ENCODE measurements at places on chromosomes 7 and 10. TPM values are rescaled to one million over a fixed set of nuclear protein-coding genes. Genes with fewer than 3 reads are reported as not detected.

DNA sequence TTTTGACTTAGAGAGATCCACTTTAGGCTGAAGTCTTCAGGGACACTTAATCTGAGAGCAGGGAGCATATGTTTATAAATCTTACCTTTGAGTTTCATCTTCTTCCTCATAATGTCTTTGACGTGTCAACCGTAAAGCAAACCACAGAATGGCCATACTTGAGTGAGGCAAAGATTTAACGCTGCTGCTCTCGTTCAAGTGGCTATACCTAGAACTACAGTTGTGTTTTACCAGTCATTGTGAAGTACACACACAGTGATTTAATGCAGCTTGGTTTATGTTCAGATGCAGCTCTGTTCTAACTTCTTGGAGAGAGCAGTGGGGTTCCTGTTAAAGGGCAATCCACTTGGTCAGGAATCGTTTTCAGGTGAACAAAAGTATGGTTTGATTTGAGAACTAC, 39.9 kb upstream of the GOT1 start:
- no peaks in the 10 kb centered on the region for H3K4me1 ChIP-seq
- H3K36me3 ChIP-seq, result no peaks in the 10 kb centered on the region
- H3K27me3 ChIP-seq, result no peaks in the 10 kb centered on the region
- no peak overlapping the region for H3K27ac ChIP-seq
- no peak overlapping the region for H3K4me3 ChIP-seq

- H3K4me1 ChIP-seq, result no peaks in the 10 kb centered on the region
- H3K27ac ChIP-seq, result no peak overlapping the region
- no peaks in the 10 kb centered on the region for H3K27me3 ChIP-seq
Measured at GRCh38 chr10:70774810-70775678, 10.1 kb downstream of the TBATA start.

GRCh38 chr7:51080216-51080615, 236.4 kb downstream of the COBL start:
- H3K27me3 ChIP-seq, result no peaks in the 10 kb centered on the region
- peaks cover 27% of the 10 kb centered on the region for H3K4me1 ChIP-seq
- H3K36me3 ChIP-seq, result no peaks in the 10 kb centered on the region
- H3K27ac ChIP-seq, result no peak overlapping the region
- DNase-seq, result no peak
- no peak overlapping the region for H3K4me3 ChIP-seq

DNA sequence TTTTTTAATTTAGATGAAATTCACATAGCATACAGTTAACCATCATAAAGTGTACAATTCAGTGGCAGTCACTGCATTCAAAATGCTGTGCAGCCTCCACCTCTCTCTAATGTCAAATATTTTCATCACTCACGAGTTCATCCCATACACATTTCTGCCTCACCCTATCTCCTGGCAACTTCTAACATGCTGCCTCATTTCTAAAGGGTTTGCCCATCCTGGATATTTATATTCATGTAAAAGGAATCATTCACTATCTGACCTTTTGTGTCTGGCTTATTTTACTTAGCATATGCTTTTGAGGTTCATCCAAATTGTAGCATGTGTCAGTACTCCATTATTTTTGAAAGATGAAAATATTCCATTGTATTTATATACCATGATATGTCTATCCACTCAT, 286.9 kb upstream of the VSTM2A start:
- H3K27me3 ChIP-seq, result no peaks in the 10 kb centered on the region
- no peak overlapping the region for H3K27ac ChIP-seq
- no peak for DNase-seq
- no peaks in the 10 kb centered on the region for H3K4me1 ChIP-seq

- no peaks in the 10 kb centered on the region for H3K27me3 ChIP-seq
- no peaks in the 10 kb centered on the region for H3K36me3 ChIP-seq
- H3K4me3 ChIP-seq, result no peak overlapping the region
- H3K27ac ChIP-seq, result no peak overlapping the region
- no peak for DNase-seq
Measured at GRCh38 chr7:159246702-159247480, 102.2 kb upstream of the VIPR2 start.

GRCh38 chr7:141271451-141271850, 197.6 kb downstream of the TMEM178B start:
- no peaks in the 10 kb centered on the region for H3K4me1 ChIP-seq
- no peaks in the 10 kb centered on the region for H3K27me3 ChIP-seq
- no peak overlapping the region for H3K27ac ChIP-seq
- H3K4me3 ChIP-seq, result no peak overlapping the region
- H3K36me3 ChIP-seq, result no peaks in the 10 kb centered on the region

- no peak overlapping the region for H3K27ac ChIP-seq
- no peak for DNase-seq
- H3K27me3 ChIP-seq, result no peaks in the 10 kb centered on the region
- H3K36me3 ChIP-seq, result no peaks in the 10 kb centered on the region
Measured at GRCh38 chr7:118747473-118747872, 523.0 kb downstream of the ANKRD7 start.

GRCh38 chr10:75398692-75399460, 2.7 kb downstream of the ZNF503 start:
- peaks cover 12% of the 10 kb centered on the region for H3K4me1 ChIP-seq
- H3K27ac ChIP-seq, result peak overlapping the region; percentile 98
- no peaks in the 10 kb centered on the region for H3K27me3 ChIP-seq
- H3K36me3 ChIP-seq, result no peaks in the 10 kb centered on the region
- peak; percentile 59 for DNase-seq

GRCh38 chr10:95350830-95351228, 60.0 kb upstream of the PDLIM1 start:
- no peaks in the 10 kb centered on the region for H3K36me3 ChIP-seq
- peaks cover 37% of the 10 kb centered on the region for H3K4me1 ChIP-seq
- H3K27ac ChIP-seq, result peak overlapping the region; percentile 38
- peak; percentile 53 for DNase-seq
- no peaks in the 10 kb centered on the region for H3K27me3 ChIP-seq

- no peak overlapping the region for H3K27ac ChIP-seq
- H3K36me3 ChIP-seq, result no peaks in the 10 kb centered on the region
- H3K4me1 ChIP-seq, result no peaks in the 10 kb centered on the region
- H3K4me3 ChIP-seq, result no peak overlapping the region
- H3K27me3 ChIP-seq, result no peaks in the 10 kb centered on the region
Measured at GRCh38 chr7:16914771-16915170, 33.0 kb upstream of the AGR3 start.

GRCh38 chr10:74521526-74521925, 304.9 kb upstream of the KAT6B start:
- H3K4me1 ChIP-seq, result no peaks in the 10 kb centered on the region
- no peak for DNase-seq
- no peaks in the 10 kb centered on the region for H3K27me3 ChIP-seq
- H3K27ac ChIP-seq, result no peak overlapping the region

DNA sequence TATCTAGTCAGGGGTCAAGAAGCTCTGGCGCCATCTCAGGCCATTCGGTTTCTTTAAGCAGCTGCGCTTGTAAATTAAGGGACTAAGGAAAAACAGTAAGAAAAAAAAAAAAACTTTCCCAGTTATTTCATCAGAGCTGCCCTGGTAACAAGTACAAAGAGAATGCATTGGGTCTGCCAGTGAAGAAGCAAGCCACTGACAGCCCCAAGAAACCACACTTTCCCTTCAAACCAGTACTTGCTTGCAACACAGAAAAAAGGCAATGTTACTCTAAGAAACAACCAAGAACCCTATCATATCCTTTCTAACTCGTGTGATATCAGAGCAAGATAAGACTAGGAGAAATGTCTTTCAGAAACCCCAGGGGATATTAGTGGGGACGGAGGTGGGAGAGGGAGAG, 40.6 kb upstream of the AOAH start:
- no peak overlapping the region for H3K27ac ChIP-seq
- H3K36me3 ChIP-seq, result no peaks in the 10 kb centered on the region
- no peaks in the 10 kb centered on the region for H3K27me3 ChIP-seq
- no peak overlapping the region for H3K4me3 ChIP-seq
- H3K4me1 ChIP-seq, result peaks cover 4% of the 10 kb centered on the region

DNA sequence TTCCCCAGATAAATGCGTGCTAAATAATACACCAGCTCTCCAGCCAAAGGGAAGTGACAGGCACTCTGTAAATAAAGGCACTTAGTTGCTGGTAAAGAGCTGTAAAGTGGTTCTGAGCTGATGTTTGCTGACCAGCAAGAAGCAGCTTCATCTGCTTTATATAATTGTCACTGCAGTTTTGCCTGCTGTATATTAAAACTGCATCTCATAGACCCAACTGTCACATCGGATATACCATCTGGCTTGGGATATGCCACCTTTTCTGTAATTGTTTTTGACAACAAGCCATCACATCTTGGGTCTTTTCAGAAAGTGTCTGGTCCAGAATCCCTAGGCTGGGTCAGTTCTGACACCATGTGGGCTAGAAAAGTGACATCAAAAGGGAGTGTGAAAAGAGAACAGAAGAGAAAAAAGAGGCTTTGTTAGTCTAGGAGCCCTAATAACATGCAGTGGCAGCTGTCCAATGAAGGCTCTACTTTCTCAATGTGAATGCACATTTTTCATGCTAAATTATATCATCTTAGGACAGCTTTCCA, 697.6 kb downstream of the KCNMA1 start:
- peaks cover 10% of the 10 kb centered on the region for H3K4me1 ChIP-seq
- no peak overlapping the region for H3K4me3 ChIP-seq
- H3K27ac ChIP-seq, result no peak overlapping the region
- H3K36me3 ChIP-seq, result no peaks in the 10 kb centered on the region
- no peaks in the 10 kb centered on the region for H3K27me3 ChIP-seq
- DNase-seq, result no peak

DNA sequence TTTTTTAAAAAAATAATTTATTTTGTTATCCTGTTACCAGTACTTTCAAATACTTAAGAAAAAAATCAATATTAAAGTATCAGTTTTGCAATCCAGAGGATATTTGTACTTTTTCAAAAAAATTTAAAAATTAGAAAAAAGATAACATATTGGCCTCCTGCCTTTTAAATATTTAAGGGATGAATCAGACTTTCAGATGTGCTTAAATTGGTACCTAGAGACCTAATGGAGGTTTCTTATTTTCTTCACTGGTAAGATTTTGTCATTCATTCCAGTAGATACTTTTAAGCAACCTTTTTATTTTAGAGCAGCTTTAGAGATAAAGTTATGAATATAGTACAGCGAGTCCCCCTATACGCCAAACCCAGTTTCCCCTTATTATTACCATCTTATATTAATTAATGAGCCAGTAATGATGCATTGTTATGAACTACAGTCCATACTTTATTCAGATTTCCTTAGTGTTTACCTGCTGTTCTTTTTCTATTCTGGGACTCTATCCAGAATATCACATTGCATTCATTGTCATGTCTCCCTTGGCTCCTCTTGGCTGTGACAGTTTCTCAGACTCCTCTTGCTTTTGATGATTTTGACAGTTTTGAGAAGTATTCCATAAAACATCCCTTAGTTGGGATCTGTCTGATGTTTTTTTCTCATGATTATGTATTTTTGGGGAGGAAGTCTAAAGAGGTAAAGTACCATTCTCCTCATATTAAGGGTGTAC, 34.2 kb downstream of the BICC1 start:
- no peak overlapping the region for H3K4me3 ChIP-seq
- no peaks in the 10 kb centered on the region for H3K27me3 ChIP-seq
- H3K36me3 ChIP-seq, result no peaks in the 10 kb centered on the region
- no peak for DNase-seq

DNA sequence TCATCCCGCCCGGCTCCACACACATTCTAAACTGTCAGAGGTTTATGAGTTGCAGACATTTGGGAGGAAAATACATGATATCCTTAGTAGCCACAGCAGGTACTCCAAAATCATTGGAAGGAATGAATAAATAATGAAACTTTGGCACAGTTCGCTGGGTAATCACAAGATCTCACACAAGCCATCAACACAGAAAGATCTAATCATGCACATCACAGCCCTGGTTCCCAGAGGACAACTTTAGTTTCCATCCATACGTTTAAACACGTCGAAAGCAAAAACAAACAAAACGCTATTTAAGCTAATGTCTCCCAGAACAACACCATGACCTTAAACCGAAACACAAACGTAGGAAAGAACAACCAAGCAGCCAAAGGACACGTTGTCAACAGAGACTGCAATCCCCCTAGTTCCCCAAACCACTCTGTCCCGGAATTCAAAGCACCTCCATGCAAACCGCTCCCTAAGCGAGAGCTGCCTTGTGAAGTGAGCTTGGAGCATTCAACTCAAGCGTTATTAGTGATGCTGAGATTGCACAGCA, 12.3 kb downstream of the SVIL start:
- no peaks in the 10 kb centered on the region for H3K27me3 ChIP-seq
- peaks cover 20% of the 10 kb centered on the region for H3K4me1 ChIP-seq
- H3K36me3 ChIP-seq, result no peaks in the 10 kb centered on the region

LBX1 gene
- total RNA-seq, result not detected

OPN1SW gene
- not detected for total RNA-seq

IQUB gene
- total RNA-seq, result 1.3 TPM

COL17A1 gene
- total RNA-seq, result not detected

HDAC9 gene
- 12.9 TPM for total RNA-seq

SMKR1 gene
- 3.4 TPM for total RNA-seq
